MV-4-11 (cell line): ENCODE measurements at places on chromosomes 4 and X.

- DNase-seq, result peak; percentile 40
Measured at GRCh38 chr4:104596189-104596588, 101.5 kb upstream of the CXXC4 start.

GRCh38 chr4:121764303-121764701 lies 662 bp downstream of the SMIM43 start:
- no peak for DNase-seq

GRCh38 chrX:32483534-32484136 lies 727.7 kb downstream of the DMD start:
- DNase-seq, result no peak

DNA sequence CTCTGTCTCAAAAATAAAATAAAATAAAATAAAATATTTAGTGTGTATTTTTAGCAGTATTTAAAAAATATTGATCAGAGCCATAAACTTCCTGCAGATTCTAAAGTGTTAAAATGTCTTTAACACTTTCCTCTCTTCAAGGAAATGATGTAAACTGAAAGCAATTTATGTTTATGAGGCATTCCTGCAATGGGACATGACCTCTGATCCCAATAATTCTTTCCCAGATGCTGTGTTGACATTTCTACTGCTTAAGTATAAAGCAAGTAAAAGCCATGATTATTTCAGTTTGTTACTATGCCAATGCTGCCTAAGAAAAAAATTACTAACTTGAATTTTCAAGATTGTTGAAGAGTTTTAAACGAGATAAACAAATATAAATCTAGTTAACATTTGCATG lies 29.0 kb downstream of the COQ2 start:
- no peak for DNase-seq

GRCh38 chr4:8103421-8104390 lies 54.9 kb downstream of the ABLIM2 start:
- no peak for DNase-seq

- DNase-seq, result no peak
Measured at GRCh38 chrX:7059859-7060258, 87.7 kb upstream of the STS start.

GRCh38 chr4:188423039-188423438 lies 283.8 kb downstream of the TRIML1 start:
- no peak for DNase-seq
